ENCODE measurements at places on chromosomes 3 and 15. TPM values are rescaled to one million over a fixed set of nuclear protein-coding genes. Genes with fewer than 3 reads are reported as not detected.

GRCh38 chr3:18740631-18741583 is 315.8 kb upstream of the SATB1 start:
- peak; percentile 61 for DNase-seq

DNA sequence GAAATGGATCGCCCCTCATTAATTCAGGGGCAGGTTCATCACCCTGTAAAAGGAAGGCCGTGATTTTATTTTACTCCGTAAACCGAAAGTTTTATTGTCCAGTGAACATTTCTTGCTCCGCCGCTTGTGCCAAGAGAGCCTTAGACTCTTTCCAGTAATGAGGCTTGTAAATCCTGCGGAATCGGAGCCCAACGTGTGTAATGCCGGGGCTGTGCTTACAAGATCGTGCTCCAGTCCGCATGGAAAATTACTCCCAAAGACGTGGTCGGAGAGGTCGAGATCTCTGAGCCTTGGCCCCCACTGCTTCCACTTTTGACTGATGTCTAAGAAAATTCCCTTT is 649 bp upstream of the PLOD2 start:
- DNase-seq, result no peak

DNA sequence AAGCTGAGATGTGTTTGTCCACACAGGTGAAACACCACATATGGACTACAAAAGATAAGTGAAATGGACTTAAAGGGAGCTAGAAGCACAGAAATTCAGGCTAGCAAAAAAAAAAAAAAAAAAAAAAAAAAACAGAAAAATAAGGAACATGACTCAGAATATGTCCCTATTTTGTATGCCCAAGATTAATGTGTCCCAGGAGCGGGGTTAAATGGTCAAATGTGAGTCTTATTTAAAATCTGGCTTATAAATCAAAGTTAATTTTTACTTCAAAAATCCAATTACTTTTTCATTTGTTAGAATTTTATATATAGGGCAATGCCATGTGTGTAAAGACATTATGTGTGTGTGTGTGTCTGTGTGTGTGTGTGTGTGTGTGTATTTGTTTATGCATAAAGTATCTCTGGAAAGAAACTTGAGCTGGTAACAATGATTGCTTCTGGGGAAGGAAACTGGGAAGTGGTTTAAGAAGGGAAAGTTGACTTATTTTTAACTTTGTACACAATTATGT is 986.5 kb downstream of the ROBO2 start:
- no peak for DNase-seq

INKA1 gene
- 2.3 TPM for total RNA-seq

- no peak for DNase-seq
Observed at GRCh38 chr3:107221856-107222255, 155.4 kb upstream of the CCDC54 start.

DNA sequence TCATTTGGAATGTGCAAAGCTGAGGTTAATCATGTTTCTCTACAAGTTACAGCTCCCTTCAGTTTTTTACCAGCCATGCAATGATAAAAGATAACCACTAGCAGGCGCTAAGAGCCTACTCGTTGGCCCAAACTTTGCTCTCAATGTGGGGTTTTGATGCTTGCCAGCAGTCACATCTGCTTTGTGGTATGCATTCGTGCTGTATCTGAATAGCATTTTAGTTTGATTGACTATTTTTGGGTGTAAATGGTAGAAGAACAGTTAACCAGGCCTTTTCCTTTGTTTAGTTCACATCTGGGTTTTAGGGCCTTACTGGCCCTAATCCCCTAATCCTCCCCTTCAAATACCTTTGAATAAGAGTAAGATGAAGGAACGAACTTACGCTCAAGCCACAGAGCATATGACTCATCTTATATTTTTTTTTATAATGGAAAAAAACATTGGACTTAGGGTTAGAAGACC is 4.4 kb upstream of the CLDN11 start:
- no peak for DNase-seq

DNA sequence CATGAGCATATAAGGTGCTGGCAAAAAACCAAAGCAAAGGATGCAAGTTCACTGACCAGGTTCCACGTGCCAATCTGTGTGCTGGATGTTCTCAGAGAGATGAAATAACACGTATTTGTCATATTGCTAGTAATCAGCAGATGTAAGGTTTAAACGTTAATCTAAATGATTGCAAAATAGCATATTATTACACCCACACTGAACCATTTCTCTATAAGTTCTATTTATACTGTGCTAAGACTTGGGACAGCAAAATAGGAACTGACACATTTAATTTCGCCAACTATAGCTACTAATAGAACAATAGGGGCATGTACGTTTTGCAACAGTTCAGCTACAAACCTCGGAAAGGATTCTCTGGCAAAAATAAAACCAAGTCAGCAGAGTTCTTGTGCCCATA is 350.3 kb upstream of the ZNF385D start:
- DNase-seq, result no peak

- DNase-seq, result no peak
Observed at GRCh38 chr3:194042927-194043326, 93.0 kb upstream of the HES1 start.

DNA sequence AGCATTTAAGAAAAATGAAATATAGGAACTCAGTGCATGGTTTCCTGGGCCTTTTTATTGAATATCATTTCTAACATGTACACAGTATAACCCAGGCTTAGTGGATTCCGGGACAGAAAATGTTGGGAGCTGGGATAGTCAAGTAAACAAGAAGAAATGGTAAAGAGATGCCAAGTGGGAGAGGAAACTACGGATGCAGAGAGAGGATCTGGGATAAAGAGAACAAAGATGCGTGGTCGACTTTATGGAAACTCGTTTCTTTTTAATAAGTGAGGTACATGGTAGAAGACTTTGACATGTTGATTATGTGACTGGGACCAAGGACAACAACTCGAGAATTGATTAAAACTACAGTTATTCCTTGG is 1.2 kb upstream of the GPR176 start:
- no peak for DNase-seq

KLF15 gene
- 0.14 TPM for total RNA-seq

GRCh38 chr3:100226712-100227429 is 33.9 kb upstream of the TBC1D23 start:
- DNase-seq, result no peak

DNA sequence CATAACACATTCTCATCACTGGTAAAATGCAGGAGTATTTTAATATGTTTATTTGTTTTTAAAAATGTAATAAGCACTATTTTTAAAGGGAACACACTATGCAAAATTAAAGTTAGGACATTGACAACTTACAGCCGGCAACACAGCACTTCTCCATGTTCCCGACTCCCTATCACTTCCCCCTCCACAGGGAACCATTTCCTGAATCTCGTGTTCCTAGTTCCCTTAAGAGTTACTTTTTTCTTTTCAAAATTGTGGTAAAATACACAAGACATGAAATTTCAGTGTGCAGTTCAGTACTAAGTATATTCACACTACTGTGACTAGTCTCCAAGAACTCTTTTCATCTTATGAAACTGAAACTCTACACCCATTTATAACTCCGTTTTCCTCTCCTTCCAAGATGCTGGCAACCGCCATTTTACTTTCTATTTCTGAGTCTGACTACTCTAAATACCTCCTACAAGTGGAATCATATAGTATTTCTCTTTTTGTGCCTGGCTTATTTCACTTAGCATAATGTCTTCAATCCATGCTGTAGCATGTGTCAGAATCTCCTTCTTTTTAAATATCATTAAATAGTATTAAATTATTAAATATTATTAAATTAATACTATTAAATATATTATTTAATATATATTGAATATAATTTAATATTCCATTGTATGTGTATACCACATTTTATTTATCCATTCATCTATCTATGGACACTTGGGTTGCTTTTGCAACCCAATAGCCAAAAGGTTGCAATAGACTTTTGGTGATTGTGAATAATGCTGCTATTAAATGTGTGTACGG is 25.9 kb upstream of the UBE2Q2 start:
- DNase-seq, result no peak

PLCL2 gene
- total RNA-seq, result 12.8 TPM

DNA sequence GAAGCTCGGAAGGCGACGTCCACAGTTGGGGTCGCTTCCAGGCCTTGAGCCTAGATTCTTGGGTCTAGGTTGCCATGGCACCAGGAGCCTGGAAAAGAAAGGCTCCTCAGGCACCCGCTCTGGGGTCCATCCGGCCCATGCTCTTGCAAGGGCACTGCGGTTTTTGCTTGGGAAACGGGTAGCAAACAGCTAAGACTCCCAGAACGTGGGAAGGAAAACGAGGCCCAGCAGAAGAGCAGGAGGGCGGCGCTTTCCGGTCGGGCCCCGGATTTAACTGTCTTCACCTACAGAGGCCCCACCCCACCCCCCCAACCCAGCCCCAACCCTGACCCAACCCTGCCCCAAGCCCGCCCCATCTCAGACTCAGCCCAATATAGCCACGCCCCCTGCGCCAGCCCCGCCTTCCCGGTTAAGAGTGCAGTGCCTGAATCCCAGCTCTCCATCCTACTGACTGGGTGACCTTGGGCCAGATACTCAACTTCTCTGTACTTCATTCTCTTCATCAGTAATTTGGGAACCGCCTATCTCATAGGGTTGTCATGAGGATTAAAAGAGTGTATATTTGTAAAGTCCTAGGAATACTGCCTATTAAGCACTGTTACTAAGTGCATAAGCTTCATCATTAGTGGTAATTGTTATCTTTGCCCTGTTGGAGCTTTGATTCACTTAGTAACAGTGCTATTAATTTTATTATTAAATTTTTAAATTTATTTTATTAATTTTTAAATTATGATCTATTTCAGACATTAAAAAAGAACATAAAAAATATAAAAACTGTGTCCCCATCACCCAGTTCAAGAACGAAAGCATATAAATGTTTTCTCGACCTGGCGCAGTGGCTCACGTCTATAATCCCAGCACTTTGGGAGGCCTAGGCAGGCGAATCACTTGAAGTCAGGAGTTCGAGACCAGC is 28.4 kb upstream of the SMAD6 start:
- DNase-seq, result no peak

DNA sequence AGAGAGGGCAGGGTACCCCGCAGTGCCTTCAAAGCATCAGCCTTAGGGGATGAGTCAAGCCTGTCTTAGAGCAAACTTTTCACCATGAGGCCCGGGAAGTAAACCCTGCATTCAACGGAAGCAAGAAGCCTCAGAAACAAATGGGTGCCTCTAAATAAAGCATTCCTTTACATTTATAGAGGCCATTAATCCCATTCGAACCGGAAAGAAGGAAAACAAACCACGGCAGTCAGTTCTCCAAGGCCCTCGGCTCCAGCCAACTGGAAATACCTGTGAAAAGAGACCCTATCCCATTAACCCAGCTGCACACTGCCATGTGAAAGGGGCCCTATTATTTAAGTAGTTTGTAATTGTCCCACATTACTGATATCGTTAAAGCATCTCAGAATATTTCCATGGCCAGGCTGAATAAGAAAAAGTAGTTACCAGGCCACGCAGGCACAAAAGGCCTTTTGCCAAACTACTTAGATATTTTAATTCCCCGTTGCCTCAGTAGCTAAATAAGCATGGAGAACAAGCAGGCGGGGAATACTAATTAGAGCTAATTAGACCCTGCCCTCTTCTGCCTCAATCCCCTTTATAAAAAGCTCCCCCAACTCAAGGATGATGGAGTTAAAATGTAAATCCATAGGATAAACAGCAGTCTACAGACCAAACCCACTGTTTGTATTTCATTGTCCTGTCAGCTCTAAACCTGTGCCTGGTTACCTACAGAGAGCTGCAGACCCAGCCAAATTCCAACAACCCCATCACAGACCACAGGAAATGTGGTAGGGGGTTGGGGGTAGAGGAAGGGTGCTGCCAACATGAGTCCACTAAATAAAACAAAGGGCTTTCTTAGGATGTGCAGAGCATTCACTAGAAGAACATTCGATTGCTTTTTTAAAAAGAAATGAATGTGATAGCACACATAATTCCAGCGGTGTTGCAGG is 4.1 kb downstream of the ITGB5 start:
- no peak for DNase-seq

CDCP1 gene
- 7.4 TPM for total RNA-seq

DNA sequence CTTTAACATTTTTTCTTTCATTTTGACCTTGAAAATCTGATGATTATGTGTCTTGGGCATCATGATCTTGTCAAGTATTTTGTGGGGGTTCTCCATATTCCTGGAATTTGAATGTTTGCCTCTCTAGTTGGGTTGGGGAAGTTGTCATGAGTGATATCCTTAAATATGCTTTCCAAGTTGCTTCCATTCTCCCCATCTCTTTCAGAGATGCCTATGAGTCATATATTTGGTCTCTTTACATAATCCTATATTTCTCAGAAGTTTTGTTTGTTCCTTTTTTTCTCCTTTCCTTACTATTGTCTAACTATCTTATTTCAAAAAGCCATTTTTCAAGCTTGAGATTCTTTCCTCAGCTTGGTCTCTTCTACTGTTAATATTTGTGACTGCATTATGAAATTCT is 69.0 kb upstream of the CCDC80 start:
- no peak for DNase-seq

DNA sequence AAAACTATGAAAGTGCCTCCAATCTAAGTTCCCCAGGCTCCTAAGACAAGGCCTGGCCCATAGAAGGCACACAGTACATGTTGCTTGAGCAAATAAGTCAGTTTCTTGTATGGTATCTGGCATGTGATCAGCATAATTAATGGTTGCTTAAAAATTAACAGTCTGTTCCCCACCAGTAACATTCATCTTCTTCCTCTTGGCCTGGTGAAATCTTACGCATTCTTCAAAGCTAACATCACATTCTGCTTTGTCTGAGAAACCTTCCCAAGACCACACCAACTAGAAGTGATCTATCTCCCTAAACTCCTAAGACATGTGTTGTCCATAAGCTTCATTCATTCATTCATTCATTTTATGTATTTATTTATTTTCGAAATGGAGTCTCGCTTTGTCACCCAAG is 48.1 kb downstream of the LIPC start:
- DNase-seq, result no peak

CMTM8 gene
- 3.6 TPM for total RNA-seq

GRCh38 chr3:141875374-141875892 is 1.0 kb upstream of the ATP1B3 start:
- peak; percentile 80 for DNase-seq

REC114 gene
- total RNA-seq, result not detected

DNA sequence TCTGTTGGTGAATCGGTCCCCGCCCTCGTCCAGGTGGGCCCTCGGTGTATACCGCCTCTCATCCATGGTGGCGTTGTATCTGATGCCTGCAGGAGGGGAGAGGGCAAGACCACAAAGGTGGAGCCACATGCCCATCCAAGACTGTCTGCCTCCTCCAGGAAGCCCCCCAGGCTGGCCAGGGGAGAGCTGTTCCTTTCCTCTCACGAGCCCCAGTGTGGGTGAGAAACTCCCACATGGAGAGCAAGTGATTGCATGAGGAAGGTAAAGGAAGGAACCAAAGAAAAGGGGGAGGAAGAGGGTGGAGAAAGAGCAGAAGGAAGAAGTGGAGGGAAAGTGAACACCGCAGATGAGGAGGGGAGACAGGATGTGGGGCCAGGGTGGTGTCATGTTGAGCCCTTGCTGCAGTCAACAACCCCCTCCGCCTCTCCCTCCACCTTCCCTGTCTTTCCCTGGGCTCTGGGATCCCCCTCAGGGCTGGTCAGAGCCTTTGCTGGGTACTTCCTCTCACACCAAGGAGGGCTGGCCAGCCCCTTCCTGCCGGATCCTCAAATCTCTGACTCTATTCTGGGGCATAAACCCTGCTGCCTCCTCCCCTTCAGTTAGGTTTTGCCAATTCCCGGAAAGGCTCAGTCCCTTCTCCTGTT is 49.3 kb downstream of the FEM1B start:
- no peak for DNase-seq
